CD14-positive monocyte (primary cell): ENCODE measurements at places on chromosomes 5 and 9. TPM values are rescaled to one million over a fixed set of nuclear protein-coding genes. Genes with fewer than 3 reads are reported as not detected.

CD14 gene
- 2,434 TPM for polyA plus RNA-seq

DNA sequence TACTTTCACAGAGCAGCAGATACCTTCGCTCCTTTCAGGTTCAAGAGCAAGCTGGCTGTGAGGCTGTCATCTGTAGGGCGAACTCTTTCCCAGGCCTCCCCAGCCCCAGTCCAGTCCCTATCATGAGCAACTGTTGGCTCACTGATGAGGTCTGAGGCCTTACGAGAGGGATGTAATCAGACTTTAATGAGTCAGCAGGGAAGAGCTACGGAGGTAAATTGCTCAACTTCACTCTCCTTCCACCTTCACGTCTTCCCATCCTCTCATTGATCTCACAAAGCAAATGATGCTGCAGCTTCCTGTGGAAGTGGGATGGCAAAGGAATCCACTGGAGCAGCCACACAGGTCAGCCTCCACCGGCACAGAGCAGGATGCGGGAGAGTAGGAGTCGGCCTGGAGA is 130.7 kb upstream of the TBCA start:
- DNase-seq = no peak

DBN1 gene
- polyA plus RNA-seq = 1.6 TPM

- DNase-seq = no peak
Observed at GRCh38 chr5:1113332-1113690, 1.4 kb upstream of the SLC12A7 start.

GRCh38 chr9:17134396-17135294 is at the start of gene CNTLN:
Gene CNTLN, plus strand, starts transcription at chr9:17135040. Its CDS starts 26 bp downstream, at chr9:17135066.
- DNase-seq = peak; percentile 85

PARP8 gene
- polyA plus RNA-seq = 27.5 TPM

DNA sequence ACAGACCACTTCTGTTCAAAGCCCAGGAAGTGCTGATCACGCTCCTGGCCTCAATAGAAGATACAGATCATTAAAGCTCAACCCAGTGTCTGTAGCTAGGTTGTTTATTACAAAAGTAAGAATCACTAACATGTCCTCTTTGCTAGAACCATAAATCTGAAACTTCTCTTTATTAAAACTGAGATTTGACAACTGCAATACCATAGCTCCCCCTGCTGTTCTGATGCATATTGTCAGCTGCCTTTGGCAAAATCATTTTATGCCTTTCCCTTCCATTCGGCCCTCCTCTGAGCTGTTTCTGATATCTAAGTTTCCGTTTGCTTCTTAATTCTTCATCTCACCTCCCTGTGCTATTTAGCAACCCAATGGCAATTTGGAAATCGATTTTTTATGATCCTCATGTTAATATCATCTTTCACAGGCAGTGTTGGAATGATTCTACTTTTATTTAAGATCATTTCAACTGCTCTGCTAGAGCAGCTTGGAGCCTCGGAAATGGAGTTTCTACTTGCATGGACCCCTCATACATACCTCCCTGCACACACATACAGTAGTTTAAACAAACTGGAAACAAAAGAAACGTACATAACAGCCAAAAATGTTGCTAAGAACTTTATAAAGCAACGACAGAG is 998.8 kb downstream of the MAT2B start:
- DNase-seq = peak; percentile 26

- DNase-seq = no peak
Observed at GRCh38 chr5:128636361-128636760, 98.3 kb upstream of the FBN2 start.
